ENCODE measurements at places on chromosomes 7 and 10. TPM values are rescaled to one million over a fixed set of nuclear protein-coding genes. Genes with fewer than 3 reads are reported as not detected.
A peak's percentile ranks its signal among the peaks of the same experiment; 100 is the strongest.

- DNase-seq = no peak
- no peaks in the 10 kb centered on the region for H3K4me1 ChIP-seq
- no peaks in the 10 kb centered on the region for H3K27me3 ChIP-seq
- H3K36me3 ChIP-seq = no peaks in the 10 kb centered on the region
- H3K4me3 ChIP-seq = no peak overlapping the region
Measured at GRCh38 chr7:106485031-106485551, 175.9 kb downstream of the CCDC71L start.

- DNase-seq = no peak
- no peak overlapping the region for H3K4me3 ChIP-seq
- no peaks in the 10 kb centered on the region for H3K4me1 ChIP-seq
- no peaks in the 10 kb centered on the region for H3K27me3 ChIP-seq
- no peak overlapping the region for H3K27ac ChIP-seq
- no peaks in the 10 kb centered on the region for H3K36me3 ChIP-seq
Measured at GRCh38 chr7:83655951-83656556, 7.1 kb upstream of the SEMA3E start.

DNA sequence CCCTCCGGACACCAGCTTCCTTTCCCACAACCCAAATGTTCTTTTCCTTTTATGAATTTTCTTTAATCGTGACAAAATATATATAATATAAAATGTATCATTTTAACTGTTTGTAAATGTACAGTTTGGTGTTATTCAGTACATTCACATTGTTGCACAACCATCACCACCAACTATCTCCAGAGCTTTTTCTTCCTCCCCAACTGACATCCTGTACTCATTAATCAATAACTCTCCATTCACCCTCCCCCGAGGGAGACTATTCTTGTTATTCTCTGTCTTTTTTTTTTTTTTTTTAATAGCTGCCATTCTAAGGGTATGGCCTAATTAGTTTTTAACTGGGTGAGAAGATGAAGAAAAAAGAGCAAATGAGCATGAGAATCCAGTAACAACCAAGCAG is 30.6 kb upstream of the ITGB1 start:
- no peaks in the 10 kb centered on the region for H3K36me3 ChIP-seq
- H3K27me3 ChIP-seq = no peaks in the 10 kb centered on the region
- no peak overlapping the region for H3K4me3 ChIP-seq
- H3K4me1 ChIP-seq = no peaks in the 10 kb centered on the region
- DNase-seq = no peak
- H3K27ac ChIP-seq = no peak overlapping the region

DNA sequence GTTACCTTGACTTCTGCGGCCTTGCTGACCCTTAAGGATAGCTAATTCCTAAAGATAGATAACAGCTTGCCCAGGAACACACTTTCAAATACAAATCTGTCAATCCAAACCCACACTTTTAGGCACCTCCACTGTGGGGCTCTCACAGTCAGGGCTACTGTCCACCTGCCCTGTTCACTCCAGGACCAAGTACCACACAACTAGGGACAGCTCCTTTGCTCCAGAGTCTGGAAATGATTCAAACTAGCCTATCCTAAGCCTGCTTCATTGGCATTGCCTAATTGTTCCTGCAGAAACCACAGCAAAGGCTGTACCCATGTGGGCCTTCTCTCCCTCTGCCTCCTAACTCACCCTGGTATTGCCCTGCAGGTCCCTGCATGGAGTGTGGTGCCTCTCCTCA is 538.9 kb upstream of the IGFBP3 start:
- DNase-seq = no peak
- H3K4me3 ChIP-seq = no peak overlapping the region
- no peaks in the 10 kb centered on the region for H3K36me3 ChIP-seq
- H3K27me3 ChIP-seq = no peaks in the 10 kb centered on the region
- H3K4me1 ChIP-seq = peaks cover 16% of the 10 kb centered on the region
- no peak overlapping the region for H3K27ac ChIP-seq

- H3K27me3 ChIP-seq = no peaks in the 10 kb centered on the region
- H3K4me1 ChIP-seq = no peaks in the 10 kb centered on the region
- DNase-seq = no peak
- no peaks in the 10 kb centered on the region for H3K36me3 ChIP-seq
Measured at GRCh38 chr7:8638076-8638475, 204.7 kb downstream of the NXPH1 start.

DNA sequence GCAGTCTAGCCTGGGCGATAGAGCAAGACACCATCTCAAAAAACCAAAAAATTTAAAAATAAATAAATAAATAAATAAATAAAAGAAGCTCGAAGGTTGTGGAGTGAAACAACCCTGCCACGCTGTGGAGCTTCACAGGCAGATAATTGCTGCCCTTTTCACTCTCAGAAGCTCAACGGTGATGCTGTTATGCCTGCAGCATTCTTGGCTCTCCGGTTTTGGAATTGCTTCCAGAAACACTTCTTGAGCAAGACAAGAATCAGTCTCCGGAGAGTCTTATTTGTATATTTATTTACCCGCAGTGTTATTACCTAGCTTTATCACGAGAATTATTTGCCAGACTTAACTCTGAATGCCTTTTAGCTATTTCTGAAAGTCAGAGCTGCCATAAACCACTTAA is 40.5 kb upstream of the UBE2H start:
- no peaks in the 10 kb centered on the region for H3K36me3 ChIP-seq
- H3K4me3 ChIP-seq = no peak overlapping the region
- no peak overlapping the region for H3K27ac ChIP-seq
- no peak for DNase-seq

DNA sequence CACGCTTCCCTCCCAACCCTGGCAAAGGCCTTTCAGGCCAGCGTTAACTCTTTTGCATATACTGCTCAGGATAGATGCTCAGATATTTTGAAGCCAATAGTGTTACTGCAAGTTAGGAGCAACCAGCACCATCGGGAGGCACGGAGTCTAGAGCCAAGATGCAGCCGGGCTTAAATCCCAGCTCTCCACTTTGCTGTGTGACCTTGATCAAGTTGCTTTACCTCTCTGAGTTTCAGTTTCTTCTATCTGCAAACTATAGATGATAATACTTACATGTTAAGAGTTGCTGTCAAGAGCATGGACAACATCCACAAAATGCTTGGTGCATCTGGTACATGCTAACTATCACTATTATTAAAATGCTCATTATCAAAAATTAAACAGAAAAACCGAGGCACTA is 45.4 kb upstream of the C7orf33 start:
- no peaks in the 10 kb centered on the region for H3K27me3 ChIP-seq
- no peak overlapping the region for H3K27ac ChIP-seq
- H3K4me1 ChIP-seq = no peaks in the 10 kb centered on the region
- H3K4me3 ChIP-seq = no peak overlapping the region
- no peak for DNase-seq

- H3K27ac ChIP-seq = peak overlapping the region; percentile 79
- DNase-seq = no peak
- H3K4me1 ChIP-seq = peaks cover 34% of the 10 kb centered on the region
- no peak overlapping the region for H3K4me3 ChIP-seq
Measured at GRCh38 chr10:98589007-98589406, 142.3 kb upstream of the HPS1 start.

DNA sequence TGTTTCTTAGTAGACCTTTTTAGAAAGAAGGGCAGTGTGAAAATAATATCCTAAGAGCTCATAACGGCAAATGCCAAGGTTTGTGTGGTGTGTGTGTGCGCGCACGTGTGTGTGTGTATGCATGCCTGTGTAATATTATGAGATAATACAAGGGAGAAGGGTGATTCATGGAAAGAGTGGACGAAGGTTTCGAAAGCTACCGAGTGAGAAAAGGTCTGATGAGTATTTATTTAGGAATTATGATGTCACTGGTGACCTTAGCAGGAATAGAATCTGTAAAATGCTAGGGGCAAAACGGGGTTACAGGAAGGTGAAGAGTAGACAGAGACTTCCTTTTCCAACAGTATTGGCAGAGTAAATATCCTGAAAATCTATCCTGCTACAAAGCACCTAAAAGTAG is 107.3 kb downstream of the AHR start:
- no peaks in the 10 kb centered on the region for H3K36me3 ChIP-seq
- H3K4me3 ChIP-seq = no peak overlapping the region
- H3K4me1 ChIP-seq = no peaks in the 10 kb centered on the region
- no peaks in the 10 kb centered on the region for H3K27me3 ChIP-seq
- no peak overlapping the region for H3K27ac ChIP-seq
- no peak for DNase-seq

GRCh38 chr10:104045151-104046089 is 40.3 kb downstream of the COL17A1 start:
- DNase-seq = no peak
- H3K27me3 ChIP-seq = no peaks in the 10 kb centered on the region
- H3K36me3 ChIP-seq = no peaks in the 10 kb centered on the region
- no peak overlapping the region for H3K27ac ChIP-seq

GRCh38 chr10:1629326-1630198 is 107.8 kb downstream of the ADARB2 start:
- no peak overlapping the region for H3K27ac ChIP-seq
- peak; percentile 50 for DNase-seq
- no peak overlapping the region for H3K4me3 ChIP-seq
- peaks cover 4% of the 10 kb centered on the region for H3K27me3 ChIP-seq
- H3K4me1 ChIP-seq = no peaks in the 10 kb centered on the region

DNA sequence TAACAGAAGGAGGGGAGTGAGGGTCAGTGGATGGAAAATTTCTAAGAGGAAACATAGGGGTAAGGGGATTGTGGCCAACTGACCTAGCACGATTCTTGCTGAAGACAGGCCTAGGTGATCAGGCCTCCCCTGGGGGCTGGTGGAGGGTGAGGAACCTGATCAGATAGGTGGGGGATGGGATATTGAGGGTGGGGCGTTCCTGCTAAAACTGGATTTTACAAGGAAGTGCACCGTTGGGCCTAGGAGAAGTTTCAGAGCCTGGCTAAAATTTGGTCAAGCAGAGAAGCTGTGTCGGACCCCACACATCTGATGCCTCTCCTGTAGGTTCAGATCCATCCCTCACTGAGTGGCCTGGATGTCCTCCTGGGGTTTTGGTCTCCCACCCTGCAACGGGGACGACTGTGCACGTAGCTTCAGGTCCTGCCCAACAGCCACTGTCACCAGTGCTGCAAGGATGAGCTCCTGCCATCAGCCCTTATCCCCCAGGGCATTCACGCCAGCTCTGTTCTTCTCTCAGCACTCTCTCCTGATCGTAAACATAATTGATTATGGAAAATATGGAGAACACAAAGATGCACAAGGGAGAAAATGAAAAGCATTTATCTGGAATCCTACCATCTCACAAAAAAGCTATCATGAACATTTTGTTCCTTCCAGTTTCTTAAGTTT is 89.9 kb downstream of the ADCY1 start:
- no peak for DNase-seq
- H3K4me3 ChIP-seq = no peak overlapping the region
- no peaks in the 10 kb centered on the region for H3K36me3 ChIP-seq
- H3K27ac ChIP-seq = no peak overlapping the region
- H3K4me1 ChIP-seq = no peaks in the 10 kb centered on the region

The BTBD16 gene
- total RNA-seq = not detected

The CYP26A1 gene
- total RNA-seq = not detected

Data from sigmoid colon (tissue), 7 donors.